ENCODE measurements at places on chromosomes 5 and 9.

- DNase-seq: no peak
Measured at GRCh38 chr9:112496074-112496722, 9.6 kb downstream of the KIAA1958 start.

- DNase-seq: peak; percentile 53
Measured at GRCh38 chr5:95794070-95794516, 28.4 kb downstream of the GLRX start.

GRCh38 chr5:169029037-169029436 is 271.9 kb downstream of the SLIT3 start:
- DNase-seq: no peak

GRCh38 chr5:176570044-176570443 is 20.9 kb downstream of the CDHR2 start:
- no peak for DNase-seq

DNA sequence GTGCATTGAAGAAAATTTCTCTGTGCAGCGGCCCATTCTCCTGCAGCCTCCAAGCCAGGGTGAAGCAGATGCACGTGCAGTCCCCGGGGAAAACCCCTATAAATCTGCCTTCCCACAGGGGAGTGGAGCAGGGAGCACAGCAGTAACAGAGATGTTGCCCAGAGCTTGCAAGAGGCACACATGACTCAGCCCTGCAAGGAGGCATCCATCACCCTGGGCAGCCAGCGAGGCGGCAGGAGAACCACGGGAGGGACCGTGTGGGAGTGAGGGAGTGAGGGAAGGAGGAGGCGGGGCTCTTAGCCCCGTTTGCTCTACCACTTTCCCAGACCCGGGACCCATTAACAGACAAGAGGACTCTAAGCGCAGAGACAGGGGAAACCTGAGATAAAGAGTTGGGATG is 96.2 kb upstream of the ARAP3 start:
- DNase-seq: peak; percentile 58

DNA sequence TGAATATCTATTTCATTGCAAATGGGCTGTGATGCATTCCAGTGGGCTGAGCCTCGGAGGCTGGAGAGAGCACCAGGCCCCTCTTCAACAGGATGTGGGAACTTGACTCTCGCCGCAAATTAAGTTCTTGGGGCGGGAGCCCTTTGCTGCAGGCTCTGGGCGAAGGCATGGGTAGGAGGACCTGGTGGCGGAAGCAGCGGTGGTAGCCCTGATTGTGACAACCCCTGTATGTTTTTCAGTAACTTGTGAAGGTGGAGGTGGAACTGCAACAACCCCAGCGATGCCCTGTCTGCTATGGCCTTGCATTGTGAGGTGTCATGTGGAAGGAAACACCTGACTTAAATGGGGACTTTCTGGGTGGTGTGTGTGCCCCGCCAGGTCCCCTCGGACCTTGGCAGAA is 9.4 kb downstream of the FYB1 start:
- DNase-seq: no peak

DNA sequence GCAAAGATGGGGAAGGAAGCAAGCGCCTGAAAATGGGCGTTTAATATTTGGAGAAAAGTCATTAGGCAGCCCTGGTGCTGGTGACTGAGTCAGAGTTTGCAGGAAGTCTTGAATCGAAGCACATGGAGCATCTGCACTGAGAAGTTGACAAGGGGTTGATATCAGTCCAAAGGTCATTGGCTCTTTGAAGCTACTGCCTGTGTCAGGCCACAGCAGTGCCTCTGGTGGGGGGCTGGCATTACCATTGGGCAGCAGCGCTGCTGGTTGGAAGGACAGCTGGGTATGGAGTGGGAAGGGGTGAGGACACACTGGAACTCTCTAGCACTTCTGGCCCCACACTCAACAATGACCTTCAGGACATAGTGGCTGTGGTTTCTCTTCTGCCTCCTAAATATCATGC is 150.4 kb upstream of the ERCC6L2 start:
- no peak for DNase-seq

- DNase-seq: peak; percentile 54
Measured at GRCh38 chr9:32394381-32395049, 10.1 kb downstream of the ACO1 start.

DNA sequence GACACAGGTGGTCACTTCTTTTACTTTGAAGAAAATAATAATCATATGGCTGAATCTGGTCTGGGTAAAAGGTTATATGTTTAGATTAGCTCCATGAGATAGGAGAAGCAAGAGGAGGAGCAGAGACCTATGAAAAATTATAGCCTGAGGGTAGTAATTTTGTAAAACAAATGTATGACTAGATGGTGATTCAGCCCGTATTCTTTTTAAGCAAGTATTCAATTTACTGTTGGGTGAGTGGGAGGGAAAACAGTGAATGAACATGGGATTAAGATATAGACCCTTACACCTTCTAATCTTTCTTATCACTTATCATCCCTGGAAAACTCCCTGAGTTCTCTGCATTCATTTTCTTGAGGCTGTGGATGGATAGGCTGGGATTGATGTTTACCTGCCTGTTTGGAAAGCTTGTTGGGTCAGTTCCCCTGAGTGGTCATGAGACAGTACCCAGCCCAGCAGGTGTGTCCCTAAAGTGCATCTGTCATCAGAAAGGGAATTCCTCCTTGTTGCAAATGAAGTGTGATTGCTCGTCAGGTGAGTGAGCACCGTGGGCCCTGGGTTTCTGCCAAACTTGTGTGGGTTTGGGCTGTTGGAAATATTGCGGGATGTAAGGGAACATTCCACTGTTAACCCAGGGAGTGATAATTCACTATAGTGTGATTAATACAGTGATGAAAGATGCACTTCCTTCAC is 101.2 kb upstream of the GDNF start:
- peak; percentile 21 for DNase-seq

DNA sequence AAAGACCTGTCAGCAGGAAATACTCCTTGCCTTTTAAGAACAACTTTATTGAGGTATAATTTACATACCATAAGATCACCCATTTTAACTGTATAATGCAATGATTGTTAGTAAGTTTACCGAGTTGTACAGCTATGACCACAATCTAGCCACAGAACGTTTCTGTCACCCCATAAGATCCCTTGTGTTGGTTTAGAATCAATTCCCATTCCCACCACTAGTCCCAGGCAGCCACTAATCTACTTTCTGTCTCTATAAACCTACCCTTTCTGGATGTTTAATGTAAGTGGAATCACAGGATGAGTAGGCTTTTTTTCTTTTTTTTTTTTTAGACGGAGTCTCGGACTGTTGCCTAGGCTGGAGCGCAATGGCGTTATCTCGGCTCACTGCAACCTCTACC is 4.4 kb downstream of the GPR107 start:
- peak; percentile 33 for DNase-seq

- DNase-seq: no peak
Measured at GRCh38 chr5:100898504-100899346, 4.4 kb downstream of the ST8SIA4 start.

DNA sequence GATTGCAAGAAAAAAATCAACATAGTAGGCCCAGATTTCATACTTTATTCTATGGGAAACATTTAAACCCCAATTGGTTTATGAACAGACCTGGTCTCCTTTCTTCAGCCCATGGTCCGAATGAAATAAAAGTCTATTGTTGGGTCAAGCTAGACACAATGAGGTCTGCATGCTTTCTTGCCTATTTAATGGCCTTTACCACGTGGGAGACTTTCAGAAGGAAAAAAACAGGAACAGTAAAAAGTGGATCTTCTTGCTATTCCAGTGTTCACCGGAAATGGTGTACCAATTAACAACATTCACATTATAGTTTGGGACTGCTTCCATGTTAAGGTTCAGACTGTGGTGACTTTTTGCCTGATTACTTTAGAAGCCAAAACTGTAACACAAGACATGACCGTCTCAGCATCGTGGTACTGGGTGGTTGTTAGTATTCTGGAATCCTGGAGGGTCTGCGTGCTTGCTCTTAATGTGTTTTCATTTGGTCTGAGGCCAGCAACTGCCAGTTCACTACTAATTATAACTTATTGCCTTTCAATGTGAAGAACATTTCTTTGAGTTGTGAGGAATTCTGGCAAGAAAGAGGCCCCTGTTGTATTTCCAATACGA is 85.4 kb upstream of the PRRC1 start:
- DNase-seq: no peak

DNA sequence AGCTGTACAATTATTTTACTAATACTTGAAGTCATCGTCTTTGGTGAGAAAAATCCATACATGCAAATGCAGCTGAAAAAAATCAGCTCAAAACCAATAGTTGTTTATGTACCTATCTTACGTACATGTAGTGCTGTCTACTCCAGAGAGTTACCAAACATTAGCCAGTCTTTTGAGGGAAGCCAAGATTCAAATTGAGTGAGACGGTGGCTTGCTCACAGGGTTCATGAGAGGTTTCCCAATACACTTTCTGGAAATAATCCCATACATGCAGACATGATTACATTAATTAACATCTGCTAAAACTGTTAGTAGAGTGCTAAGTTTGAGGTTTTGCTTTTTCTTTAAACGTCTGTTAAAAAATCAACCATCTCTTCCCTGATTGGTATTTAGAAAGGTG is 2.3 kb downstream of the C9orf72 start:
- no peak for DNase-seq

- DNase-seq: no peak
Measured at GRCh38 chr9:88733651-88734421, 198.9 kb downstream of the NXNL2 start.

Data from mesendoderm (in vitro differentiated cells).